ENCODE measurements at places on chromosomes 13 and 19.

GRCh38 chr19:46373491-46374359 lies 26.8 kb downstream of the PPP5C start:
- peak; percentile 57 for DNase-seq

GRCh38 chr13:25170554-25171111 lies 1.5 kb downstream of the AMER2 start:
- no peak for DNase-seq

GRCh38 chr19:33687481-33688170 lies 65.9 kb downstream of the CHST8 start:
- DNase-seq = no peak

GRCh38 chr19:3036119-3036976 lies 7.3 kb upstream of the TLE2 start:
- DNase-seq = peak; percentile 71

DNA sequence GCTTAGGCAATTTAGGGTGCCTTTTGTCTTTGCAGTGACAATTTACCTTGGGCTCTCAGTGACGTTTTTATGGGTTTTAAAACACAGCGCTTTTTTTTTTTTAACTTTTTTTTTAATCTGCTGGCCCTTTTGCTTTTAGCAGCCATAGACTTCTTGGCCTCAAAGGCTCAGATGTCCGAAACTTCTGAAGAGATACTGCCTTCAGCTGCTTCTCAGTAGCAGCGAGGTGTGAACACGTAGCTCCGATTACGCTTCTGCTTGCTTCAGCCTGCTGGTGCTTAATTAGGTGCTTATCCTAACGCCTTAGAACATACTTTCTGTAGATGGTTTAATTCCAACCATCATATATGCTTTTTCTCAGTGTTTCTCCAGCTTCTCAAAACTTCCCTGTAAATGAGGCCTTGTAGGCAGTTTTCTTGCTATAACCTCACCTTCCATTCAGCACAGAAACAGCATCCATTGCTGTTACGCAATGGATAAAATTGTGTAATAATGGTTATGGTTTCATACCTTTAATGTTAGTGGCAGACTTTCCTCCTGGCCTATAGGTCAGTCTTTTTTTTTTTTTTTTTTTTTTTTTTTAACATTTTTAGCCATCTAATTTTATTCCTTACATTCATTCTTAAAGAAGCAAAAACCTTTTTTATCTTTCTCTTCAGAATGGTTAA lies 723.9 kb downstream of the GPC5 start:
- DNase-seq = no peak

- DNase-seq = no peak
These were observed 9.9 kb downstream of the DNM2 start for GRCh38 chr19:10727685-10728201.

DNA sequence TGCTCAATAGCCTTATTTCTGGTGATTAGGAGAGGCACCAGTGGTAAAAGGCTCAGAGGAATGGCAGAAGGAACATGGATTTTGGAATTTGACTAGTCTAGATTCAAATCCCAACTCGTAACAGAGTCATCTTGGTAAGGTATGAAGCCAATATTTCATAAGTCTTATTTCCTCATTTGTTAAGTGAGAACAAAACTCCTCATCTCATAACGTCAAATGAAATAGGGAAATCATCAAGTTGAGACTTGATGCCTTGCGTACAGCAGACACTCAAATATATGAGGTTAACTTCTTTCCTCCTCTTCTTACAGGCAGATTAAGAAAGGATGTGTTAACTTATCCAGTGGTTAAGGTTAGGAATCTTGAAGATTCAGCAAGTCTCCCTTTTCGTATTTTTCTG lies 189.2 kb downstream of the DLEU7 start:
- no peak for DNase-seq
